ENCODE measurements at places on chromosomes 12 and 14.

- DNase-seq = no peak
Measured at GRCh38 chr12:104747330-104747729, 210.8 kb downstream of the SLC41A2 start.

DNA sequence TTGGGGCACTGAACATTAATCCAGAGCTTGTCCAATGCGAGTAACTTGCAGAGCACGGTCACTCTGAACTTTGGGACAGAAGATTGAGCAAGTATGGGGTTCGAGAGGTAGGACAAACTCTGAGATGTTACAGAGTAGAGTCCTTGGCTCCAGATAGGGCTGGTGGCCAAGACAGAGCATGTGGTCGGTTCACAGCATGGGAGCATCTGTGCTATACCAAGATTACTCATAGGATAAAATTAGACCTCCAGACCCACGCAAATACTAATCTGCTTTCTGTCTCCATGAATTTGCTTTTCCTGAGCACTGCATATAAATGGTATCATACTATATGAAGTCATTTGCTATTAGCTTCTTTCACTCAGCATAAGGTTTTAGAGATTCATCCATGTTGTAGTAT is 93.4 kb upstream of the TBX5 start:
- DNase-seq = no peak

- DNase-seq = no peak
Measured at GRCh38 chr12:116087962-116088361, 189.5 kb downstream of the MED13L start.

- no peak for DNase-seq
Measured at GRCh38 chr14:32303865-32304264, 25.2 kb upstream of the AKAP6 start.

GRCh38 chr14:42994051-42994736 is 1387.5 kb downstream of the LRFN5 start:
- DNase-seq = peak; percentile 44

DNA sequence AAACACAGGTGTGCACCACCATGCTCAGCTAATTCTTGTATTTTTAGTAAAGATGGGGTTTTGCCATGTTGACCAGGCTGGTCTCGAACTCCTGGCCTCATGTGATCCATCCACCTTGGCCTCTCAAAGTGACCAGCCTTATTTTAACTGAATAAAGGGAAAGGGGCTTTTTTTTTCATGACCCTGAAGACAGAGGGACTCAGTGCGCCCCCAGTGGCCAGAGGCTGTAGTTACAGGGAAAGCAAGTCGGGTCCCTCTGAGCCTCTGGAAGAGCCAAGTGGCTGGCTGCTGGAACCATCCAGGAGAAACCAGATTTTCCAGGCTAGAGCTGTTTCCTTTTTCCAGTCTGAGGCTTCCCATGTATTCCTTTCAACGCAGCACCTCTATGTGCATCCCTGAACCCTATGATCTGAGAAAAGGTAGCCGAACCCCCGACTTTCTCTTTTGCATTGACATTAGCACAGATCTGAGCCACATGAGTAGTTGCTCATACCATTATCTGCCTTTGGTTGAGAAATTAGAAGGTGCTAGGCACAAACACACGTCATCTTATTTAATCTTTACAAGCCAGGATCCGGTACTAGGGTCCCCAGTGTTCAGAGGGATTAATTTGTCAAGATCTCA is 342.7 kb downstream of the CACNA1C start:
- DNase-seq = no peak

- no peak for DNase-seq
Measured at GRCh38 chr12:118830296-118830695, 151.0 kb upstream of the SRRM4 start.

- DNase-seq = no peak
Measured at GRCh38 chr12:88743946-88744685, 163.8 kb upstream of the KITLG start.

DNA sequence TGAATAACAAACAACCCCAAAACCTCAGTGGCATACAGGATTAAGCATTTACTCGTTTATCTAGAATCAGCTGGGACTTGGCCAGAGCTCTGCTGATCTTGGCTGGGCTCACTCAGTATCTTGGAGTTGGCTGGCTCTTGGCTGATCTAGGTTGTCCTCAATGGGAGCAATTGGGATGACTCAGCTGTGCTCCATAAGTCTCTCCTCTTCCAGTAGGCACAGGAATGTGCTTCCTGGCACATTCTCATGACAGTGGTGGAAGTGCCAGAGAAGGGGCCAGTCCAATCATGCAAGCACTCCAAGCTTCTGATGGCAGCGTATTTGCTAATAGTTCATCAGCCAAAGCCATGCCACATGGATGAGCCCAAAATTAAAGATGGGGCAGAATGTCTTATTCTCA is 41.7 kb upstream of the ANO4 start:
- DNase-seq = no peak

DNA sequence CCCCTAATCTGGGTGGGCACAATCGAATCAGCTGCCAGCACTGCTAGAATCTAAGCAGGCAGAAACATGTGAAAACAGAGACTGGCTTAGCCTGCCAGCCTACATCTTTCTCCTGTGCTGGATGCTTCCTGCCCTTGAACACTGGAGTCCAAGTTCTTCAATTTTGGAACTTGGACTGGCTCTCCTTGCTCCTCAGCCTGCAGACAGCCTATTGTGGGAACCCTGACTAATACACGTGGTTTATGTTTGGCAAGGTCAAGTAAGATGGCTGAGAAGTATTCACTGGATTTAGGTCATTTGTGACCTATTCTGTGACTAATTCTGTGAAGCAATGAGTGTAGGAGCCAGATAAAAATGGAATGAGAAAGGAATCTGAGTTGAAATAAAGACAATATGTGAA is 11.0 kb downstream of the GPR135 start:
- peak; percentile 72 for DNase-seq

GRCh38 chr12:2495417-2496112 is 299.2 kb upstream of the FKBP4 start:
- no peak for DNase-seq

DNA sequence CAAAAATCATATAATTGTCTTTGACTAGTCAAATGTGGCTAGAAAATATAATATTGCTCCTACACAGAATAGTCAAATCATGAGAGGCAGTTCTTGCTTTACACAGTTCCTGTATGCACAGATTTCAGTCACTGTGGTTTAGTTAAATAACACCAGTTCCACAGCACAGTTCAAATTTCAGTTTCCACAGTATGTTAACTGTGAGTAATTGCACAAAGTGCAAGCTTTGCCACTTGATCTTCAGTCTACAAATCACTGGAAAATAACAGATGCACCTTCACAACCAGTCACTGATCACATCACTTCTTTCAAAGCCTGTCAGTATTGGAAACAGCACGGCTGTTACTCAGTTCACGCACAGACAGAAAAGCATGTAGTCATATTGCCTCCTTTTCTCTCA is 38.7 kb downstream of the KCNH5 start:
- no peak for DNase-seq

GRCh38 chr12:72359416-72359815 is 87.2 kb downstream of the TRHDE start:
- no peak for DNase-seq

DNA sequence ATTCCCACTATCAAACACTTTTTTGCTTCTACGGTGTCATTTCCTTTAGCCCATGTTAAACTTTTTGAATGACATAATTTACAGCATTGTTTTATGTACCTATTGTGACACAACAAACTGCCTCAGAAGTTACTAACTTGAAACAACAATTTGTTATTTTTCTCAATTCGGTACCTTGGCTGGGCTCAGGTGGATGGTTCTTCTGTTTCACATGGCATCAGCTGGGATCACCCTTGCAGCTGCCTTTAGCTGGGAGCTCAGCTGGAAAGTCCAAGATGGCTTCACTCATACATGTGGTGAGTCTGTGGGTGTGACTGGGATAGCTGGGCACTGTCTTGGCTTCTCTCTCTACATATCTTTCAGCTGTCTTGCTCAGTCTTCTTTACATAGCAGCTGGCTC is 156.0 kb downstream of the GXYLT1 start:
- no peak for DNase-seq

GRCh38 chr12:127231371-127231770 is 1035.6 kb upstream of the TMEM132C start:
- no peak for DNase-seq

DNA sequence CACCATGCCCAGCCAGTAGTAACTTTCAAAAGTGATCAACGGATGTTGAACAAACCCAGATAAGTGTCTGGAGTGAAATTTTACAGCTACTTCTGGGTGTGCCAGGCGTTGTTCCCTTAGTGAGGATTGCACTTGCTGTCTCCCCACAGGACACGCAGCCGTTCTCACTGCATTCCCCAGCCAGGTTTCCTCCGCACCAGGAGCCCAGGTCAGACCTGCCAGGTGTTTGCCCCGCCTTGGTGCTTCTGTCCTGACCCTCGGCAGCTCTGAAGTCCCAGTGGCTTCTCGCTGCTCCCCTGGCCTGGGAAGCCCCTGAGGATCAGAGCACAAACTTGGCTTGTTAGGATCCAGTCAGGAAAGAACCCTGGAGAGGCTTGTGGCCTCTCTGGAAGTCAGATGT is 36.2 kb downstream of the MMAB start:
- no peak for DNase-seq

- peak; percentile 83 for DNase-seq
Measured at GRCh38 chr12:4824380-4824779, 85.3 kb upstream of the KCNA1 start.

- DNase-seq = no peak
Measured at GRCh38 chr12:54196396-54196795, 7.6 kb upstream of the SMUG1 start.

- DNase-seq = peak; percentile 84
Measured at GRCh38 chr12:11633968-11634367, 15.5 kb upstream of the ETV6 start.

All from kidney epithelial cell (primary cell).